ENCODE measurements at places on chromosomes 16 and 17.

DNA sequence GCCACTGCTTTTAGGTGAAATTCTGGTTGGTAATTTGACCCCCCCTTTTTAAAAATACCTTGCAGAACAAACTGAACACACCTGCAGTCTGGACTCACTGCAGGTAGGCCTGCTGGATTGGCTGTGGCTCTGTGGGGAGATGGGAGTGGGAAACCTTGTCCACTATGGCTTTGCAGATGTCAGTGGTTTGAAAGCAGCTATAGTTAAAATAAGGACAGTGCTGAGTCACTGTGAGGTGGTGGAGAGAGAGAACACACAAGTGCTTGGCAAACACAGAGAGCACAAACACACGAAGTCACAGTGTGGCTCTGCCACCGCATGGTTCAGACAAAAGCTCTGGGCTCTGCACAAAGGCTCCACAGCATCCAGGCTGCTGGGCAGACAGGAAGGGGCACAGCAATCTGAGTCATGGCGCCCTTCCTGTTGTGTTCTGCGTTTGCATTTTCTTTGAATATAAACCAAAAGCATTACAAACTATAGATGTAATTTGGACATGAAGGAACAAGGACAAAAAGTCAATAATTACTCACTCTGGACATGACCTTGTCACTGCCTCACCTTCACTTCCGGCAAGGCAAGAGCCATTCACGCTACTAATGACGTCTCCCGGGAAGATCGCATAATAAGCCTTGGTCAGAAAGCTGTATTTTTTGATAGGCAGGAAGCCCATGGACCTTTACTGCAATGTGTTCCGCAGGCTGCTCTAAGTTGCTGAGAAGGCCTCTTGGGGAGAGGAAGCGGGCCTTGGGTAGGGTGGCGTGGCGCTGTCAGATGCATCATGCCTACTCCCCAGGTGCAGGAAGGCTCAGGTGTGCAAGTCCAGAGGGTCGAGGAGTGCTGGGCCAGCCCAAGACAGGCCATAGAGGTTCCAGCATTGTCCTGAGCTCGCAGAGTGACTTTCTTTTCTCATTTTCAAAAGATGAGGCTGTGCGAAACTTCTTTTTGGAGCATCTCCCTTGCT lies 60.1 kb upstream of the MED9 start:
- peak; percentile 94 for DNase-seq

- peak; percentile 36 for DNase-seq
Measured at GRCh38 chr17:72545766-72546165, 424.9 kb downstream of the SOX9 start.

- DNase-seq = peak; percentile 58
Measured at GRCh38 chr17:45705123-45706009, 78.8 kb upstream of the CRHR1 start.

DNA sequence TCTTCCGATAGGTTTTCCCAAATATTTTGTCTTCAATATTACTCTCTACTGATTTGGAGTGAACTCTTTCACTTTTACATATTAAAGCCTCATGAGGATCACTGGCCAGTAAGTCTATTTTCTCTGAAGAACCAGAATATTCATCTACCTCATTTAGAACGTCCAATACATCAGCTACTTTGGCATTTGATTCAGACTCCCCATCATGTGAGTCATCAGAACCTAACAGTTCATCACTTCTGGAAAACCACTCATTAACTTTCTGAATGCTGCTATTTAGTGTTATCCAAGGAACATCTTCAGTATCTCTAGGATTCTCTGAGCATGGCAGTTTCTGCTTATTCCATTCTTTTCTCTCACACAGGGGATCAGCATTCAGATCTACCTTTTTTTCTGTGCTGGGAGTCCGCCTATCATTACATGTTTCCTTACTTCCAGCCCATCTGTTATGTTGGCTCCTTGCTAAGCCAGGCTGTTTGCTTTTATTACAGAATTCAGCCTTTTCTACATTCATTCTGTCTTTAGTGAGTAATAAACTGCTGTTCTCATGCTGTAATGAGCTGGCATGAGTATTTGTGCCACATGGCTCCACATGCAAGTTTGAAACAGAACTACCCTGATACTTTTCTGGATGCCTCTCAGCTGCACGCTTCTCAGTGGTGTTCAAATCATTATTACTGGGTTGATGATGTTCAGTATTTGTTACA lies 30.9 kb downstream of the BRCA1 start:
- DNase-seq = peak; percentile 50

- DNase-seq = no peak
Measured at GRCh38 chr17:19248151-19248927, 11.2 kb downstream of the EPN2 start.

GRCh38 chr17:79752175-79752574 lies 21.4 kb downstream of the ENPP7 start:
- no peak for DNase-seq

DNA sequence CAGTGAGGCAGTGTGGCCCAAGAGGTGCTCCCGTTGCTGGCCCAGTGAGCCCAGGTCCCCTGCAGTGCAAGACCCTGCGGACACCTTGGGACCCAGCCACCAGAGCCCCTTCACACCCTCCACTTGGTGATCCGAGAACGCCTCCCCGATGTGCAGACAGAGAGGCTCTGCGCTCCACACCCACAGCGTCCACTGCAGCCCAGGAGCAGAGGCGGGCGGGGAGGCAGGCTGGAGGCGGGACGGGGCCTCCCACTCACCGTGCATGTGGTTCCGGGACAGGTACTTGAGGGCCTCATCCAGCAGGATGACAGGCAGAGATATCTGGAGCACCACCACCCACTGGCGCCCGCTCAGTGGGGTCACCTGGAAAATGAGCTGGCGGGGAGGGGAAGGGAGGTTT lies 12.1 kb upstream of the P2RX1 start:
- DNase-seq = no peak

- DNase-seq = no peak
Measured at GRCh38 chr17:51818777-51819176, 339.7 kb downstream of the CA10 start.

- DNase-seq = no peak
Measured at GRCh38 chr16:88804552-88805339, 1.2 kb downstream of the CDT1 start.

GRCh38 chr16:26070302-26071100 lies 378.7 kb downstream of the HS3ST4 start:
- DNase-seq = no peak

- DNase-seq = peak; percentile 93
Measured at GRCh38 chr17:78342449-78343186, 17.3 kb downstream of the SOCS3 start.

DNA sequence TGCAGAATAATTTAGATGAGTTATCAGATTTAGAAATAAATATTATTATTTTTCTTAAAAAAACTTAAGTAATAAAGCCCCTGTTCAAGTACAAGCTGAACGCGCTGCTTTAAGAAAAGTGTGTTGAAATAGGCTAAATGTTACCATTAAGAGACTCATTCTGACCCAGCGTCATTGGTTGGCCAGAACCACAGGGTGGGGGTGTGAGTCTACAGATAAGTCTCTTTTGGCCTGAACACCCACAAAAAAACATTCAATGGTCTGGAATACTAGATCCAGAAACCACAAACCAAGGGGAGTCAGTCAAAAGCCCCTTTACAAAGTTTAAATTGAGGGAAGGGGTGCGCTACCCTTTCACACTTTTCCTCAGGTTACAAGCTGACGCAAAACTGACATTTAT lies 776.1 kb downstream of the KCNJ2 start:
- DNase-seq = peak; percentile 9

GRCh38 chr17:10772425-10773380 lies 31.2 kb downstream of the TMEM238L start:
- DNase-seq = no peak

GRCh38 chr16:23509782-23510163 lies 521 bp downstream of the GGA2 start:
- peak; percentile 37 for DNase-seq

DNA sequence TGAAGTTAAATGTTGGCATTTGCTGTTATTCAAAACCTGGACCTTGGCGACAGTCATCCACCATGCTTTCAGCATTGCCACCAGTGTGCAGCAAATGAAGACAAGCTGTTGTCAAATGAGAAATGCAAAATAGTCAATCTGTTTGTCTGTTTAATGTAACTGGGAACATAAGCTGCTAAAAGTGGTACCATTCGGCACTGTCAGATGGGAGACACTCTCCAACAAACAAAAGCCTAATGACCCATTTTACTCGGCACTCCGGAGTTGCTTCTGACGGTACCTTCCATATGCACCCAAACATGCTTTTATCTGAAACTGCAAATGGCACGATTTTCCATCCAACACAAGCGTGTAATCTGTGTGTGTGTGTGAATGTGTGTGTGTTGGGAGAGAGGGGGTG lies 297.8 kb downstream of the MAF start:
- no peak for DNase-seq

- DNase-seq = no peak
Measured at GRCh38 chr17:59607061-59607460, 12.6 kb upstream of the CLTC start.

DNA sequence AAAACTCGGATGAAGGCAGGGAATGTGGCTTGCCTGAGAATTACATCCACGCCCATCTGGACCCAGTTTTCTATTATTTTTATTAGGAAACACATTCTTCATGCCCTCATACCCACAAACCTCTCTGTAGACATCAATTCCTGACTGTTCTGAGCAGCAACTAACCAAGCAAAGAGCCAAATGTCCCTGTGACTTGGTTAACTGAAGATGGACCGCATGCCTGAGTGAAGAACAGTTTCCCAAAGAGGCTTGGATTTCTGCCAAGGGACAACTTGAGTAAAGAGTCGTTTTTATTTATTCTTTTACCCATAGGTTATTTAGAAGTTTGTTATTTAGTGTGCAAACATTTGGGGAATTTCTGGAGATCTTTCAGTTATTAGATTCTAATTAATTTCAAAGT lies 259.8 kb downstream of the GRIN2A start:
- no peak for DNase-seq

GRCh38 chr17:4852567-4853207 lies 19.5 kb downstream of the MINK1 start:
- peak; percentile 43 for DNase-seq

DNA sequence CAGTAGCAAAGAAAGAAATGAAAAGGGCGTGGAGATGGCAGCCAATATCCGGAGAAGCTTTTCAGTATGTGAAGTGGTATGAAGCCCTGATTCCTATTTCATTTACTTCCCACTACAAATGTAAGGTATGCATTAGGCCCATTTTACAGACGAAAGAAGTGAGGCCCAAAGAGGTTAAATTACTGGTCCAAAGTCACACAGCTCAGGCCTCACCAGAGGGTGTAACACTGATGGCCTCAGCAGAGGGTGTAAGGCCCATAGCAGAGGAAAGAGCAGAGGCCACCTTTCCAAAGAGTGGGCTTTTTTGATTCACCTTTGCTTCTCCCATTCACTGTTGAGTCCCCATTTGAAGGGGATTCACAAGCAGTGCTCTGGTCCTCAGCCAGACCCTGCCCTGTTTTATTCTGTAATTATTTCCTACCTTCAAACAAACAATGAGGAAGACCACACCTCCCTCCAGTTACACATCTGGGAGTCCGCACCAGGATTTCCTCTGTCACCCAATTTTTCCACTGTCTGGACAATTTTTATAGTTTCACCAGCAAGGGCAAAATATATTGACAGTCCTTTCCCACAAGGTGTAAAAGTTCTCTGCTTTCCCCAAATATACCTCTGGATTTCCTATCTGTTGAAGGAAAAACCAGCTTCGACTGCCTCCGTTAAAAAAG lies 7.1 kb downstream of the ZFHX3 start:
- DNase-seq = no peak

DNA sequence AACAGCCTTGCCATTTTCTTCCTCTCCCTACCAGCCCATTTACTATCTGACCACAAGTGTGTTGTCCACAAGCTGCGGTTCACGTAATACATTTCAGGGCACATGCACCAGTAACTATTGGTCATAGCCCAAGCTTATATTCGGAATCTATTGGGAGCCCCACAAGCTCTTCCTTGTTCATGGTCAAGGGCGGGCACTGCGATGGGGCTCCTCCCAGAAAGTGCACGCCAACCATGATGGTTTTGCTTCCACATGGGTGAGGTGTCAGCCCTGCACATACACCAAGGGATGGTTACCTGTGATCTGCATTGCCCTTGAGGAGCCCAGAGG lies 12.1 kb downstream of the THRA start:
- DNase-seq = no peak

GRCh38 chr17:15470536-15470935 lies 3.1 kb upstream of the CDRT4 start:
- no peak for DNase-seq

- peak; percentile 39 for DNase-seq
Measured at GRCh38 chr16:56869513-56870275, 4.7 kb downstream of the SLC12A3 start.

GRCh38 chr16:11121914-11122692 lies 133.9 kb downstream of the SOCS1 start:
- DNase-seq = no peak

DNA sequence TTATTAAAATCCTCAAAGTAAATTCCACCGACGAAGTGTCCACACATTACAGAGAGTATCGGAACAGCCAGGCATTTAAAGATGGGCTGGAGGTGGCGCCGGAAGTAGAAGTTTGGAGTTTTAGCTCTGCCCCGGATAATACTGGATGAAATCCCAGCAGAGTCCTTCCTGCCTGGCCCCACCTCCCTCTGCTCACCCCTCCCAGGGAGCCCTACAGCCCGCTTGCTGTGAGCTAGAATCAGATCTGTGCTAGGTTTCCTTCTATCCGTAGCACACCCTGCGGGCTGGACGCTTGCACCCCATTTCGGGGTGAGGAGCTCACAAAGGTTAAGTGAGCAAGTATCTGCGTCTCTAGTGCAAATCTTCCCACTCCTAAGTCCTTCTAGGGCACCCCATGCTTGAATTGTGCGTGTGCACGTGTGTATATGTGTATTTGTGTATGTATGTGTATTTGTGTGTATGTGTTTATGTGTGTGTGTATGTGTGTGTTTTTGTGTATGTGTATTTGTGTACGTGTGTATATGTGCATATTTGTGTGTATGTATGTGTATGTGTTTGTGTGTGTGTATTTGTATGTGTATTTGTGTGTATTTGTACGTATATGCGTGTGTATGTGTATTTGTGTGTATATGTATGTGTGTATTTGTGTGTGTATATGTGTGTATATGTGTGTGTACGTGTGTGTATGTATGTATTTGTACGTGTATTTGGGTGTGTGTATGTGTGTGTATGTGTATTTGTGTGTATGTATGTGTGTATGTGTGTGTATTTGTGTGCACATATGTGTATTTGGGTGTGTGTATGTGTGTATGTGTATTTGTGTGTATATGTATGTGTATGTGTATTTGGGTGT lies 61.4 kb downstream of the HAPSTR1 start:
- DNase-seq = no peak

GRCh38 chr16:894841-895240 lies 75.9 kb downstream of the LMF1 start:
- DNase-seq = no peak

GRCh38 chr17:48871551-48872351 lies 20.8 kb upstream of the ATP5MC1 start:
- peak; percentile 19 for DNase-seq

DNA sequence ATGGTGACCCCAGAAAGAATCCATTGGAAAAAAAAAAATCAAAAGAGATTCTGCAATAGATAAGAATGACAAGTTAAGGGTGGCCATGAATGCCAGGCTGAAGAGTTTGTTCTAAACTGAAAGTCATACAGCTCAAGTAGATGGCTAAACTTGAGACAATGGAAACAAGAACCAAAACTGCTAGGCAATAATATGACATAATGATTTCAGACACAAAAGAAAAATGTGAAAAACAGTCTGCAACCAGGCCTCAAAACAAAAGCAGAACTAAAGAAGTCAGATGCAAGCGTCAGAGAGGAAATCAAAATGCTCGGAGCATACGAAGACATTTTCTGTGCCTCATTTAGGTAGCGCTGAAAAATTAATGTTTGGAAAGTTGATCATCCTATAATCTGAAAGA lies 54.4 kb upstream of the YPEL2 start:
- DNase-seq = no peak

GRCh38 chr17:34869641-34870040 lies 91.6 kb downstream of the CCT6B start:
- DNase-seq = no peak

- DNase-seq = peak; percentile 26
Measured at GRCh38 chr17:42553866-42554249, 1.1 kb downstream of the HSD17B1 start.

All from cardiac fibroblast (primary cell).